ENCODE measurements at places on chromosomes 5 and 9.

DNA sequence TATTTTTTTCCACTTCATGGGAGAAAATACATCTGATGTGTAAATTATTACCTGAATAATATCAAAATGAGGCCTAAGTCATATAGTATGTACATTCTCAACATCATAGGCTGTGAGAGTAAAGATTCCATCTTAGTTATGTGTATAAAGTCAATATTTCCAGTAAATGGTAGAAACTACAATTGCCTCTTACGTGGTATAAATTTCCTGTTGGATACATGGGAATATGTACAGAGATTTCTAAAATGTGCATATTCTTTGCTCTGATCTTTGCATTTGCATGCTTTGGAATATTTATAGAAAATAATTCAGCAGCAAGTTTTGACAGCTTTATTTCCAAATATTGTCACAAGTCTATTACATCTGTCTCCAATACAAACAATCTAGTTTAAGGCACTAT, 78.8 kb downstream of the GABRB2 start:
- DNase-seq = no peak

DNA sequence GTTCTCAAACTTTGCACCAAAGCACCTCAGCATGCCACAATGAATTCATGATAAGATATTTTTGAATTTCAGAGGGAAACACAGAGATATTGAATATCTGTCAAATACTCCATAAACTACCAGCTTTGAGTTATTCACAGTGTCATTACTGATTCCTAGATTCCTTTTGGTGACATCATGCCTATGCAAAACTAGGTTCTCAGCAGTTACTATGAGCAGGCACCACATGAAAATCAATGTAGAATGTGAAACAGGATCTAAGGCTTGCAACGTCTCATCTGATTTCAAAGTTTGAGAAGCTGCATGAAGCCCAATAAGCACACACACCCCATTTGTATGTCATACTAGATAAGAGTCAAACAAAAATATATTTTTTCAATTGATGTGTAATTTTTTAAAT, 426.5 kb downstream of the NR2F1-AS1 start:
- DNase-seq = no peak

- DNase-seq = no peak
These were observed 12.6 kb upstream of the FYB1 start for GRCh38 chr5:39231705-39232525.

GRCh38 chr5:117504305-117504704, 929.7 kb upstream of the SEMA6A start:
- DNase-seq = no peak

DNA sequence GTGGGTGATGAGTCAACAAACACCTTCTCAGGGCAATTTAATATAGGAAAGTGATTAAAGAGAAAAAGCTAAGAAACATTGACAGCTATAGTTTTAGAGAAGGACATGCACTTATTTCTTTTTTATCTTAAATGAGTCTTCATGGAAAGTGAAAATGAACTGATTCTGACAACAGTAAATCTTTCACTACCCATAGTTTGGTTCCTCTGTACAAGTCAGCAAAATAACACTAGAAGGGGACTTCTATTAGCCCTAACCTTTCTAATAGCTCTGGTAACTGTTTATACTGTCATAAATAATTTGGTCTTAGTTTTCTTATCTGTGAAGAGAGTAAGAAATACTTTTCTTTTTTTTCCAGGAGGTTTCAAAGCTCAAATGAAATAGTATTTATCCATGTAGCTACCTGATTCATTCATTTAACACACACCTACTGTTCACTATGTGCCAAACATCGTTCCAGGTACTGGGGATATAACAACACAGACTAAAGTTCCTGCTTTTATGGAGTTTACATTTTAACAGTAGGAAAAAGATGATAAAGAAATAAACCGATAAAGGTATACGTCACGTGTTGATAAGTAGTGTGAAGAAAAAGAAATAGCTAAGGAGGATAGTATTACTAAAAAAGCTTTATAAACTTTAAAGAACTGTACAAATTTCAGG, 148.2 kb downstream of the PCSK1 start:
- DNase-seq = no peak

GRCh38 chr5:72599519-72600370, 92.5 kb upstream of the ZNF366 start:
- no peak for DNase-seq

GRCh38 chr5:10201223-10201868, 48.3 kb downstream of the ATPSCKMT start:
- no peak for DNase-seq

DNA sequence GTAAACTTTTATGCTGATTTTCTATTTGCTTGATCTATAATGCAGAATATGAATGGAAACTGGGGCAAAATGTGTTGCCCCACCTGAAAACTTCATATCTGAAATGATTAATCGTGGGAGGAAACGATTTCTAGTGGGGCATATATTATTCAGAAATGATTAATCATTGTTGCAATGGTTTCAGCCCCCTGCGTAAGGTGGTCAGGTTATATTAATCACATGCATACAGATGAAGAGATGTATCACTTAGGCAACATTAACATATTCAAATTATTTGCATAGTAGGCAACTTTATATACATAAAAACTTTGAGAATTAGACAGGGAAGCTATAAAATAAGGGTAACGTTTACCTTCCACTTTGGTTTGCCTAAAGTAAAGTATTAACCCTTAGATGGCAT, 49.8 kb downstream of the LSM11 start:
- DNase-seq = no peak

GRCh38 chr5:38099205-38100168, 158.9 kb upstream of the EGFLAM start:
- DNase-seq = no peak

DNA sequence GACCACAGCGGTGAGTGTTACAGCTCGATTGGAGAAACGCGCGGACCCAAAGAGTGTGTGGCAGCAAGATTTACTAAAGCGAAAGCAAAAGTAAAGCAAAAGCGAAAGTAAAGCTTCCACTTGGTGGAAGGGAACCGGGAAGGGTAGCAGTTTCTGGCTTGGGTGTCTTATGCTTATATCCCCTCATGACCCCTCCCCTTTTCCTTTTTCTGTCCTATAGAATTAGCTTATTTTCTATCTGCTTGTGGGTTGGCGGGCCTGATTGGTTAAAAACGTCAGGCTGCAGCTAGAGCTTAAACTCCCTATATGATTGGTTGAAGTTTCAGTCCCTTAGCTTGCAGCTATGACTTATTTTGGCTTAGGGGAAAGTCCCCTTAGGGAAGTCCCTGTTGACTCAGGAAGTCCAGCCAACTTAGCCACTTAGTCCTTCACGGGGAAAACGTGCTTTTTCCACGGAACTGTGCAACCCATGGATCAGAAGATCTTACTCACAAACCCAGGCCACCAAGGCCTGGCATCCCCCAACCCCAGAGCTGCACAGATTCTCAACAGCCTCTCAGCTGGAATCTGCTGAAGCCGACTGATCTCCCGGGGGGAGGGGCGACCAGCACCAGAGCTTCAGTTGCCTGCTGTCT, 114.2 kb upstream of the ADAMTS16 start:
- no peak for DNase-seq

- DNase-seq = no peak
These were observed 295.7 kb downstream of the DNAH5 start for GRCh38 chr5:13648822-13649221.

- no peak for DNase-seq
These were observed 27.6 kb upstream of the PSD2 start for GRCh38 chr5:139767960-139768359.

- DNase-seq = no peak
These were observed 414.0 kb downstream of the NFIB start for GRCh38 chr9:13899924-13900323.

DNA sequence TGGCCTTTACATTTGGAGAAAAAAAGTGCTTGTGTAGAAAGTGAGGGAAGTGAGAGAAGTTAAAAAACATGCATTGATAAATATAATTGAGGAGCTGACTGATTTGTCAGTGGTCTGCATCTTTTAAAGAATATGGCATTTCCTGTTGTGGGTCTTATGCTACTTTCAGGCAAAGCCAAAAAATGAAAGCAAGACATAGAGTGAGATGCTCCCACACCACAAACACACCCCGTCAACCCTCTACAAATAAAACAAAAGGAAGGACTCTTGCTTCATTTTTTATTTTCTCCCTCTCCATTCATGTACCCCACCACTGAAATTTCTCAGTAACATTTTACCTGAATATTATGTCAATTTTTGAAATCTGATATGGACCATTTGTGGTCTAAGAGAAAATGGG, 22.1 kb upstream of the PLCXD3 start:
- no peak for DNase-seq

GRCh38 chr5:173014671-173015070, 31.1 kb downstream of the ATP6V0E1 start:
- DNase-seq = no peak

GRCh38 chr9:35716230-35716629, 15.8 kb downstream of the TLN1 start:
- no peak for DNase-seq

DNA sequence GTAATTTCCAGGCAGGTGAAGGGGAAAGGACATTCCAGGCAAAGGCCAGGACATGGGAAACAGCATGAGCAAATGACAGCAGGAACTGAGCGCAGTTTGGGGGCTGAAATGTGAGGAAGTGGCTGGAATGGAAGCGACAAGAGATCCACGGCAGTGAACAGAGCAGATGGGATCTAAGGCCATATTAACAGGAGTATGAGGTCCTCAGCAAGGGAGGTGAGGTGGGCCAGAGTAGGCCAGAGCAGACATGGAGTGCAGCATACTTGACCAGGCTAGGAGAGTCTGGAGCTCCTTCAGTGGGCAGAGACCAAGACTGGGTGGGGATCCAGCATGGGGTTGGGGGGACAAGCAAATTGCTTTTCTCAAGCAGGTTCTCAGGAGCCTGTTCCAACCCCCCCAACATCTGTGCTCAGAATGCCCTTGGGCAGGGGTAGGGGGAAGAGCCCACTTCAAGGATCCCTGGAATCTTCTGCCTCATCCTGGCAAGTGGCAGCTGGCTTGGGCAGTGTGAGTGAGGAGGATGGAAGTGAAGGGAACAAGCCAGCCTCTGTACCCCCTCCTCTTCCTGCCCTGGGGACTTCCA, 34.5 kb downstream of the DAB2IP start:
- no peak for DNase-seq

- DNase-seq = no peak
These were observed 129.6 kb downstream of the TLE1 start for GRCh38 chr9:81559709-81560108.

DNA sequence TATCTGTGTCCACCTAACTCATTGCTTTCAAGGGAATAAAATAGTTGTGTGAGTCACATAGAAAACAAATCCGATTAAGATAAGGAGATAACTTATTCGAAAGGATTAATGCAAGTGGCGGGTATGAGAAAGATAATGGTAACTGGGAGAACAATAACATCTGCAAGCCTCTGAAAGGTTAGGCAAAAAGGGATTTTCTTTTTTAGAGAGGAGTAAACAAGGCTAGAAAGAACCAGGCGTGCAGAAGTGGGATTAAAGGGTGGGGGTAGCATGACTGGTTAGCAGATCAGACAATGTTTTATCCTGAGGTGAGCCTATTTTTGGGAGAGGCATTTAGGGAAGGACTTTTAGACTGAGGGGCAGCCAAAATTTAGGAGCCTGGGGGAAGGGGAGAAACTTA, 34.7 kb upstream of the JMY start:
- no peak for DNase-seq

GRCh38 chr5:146039420-146039819, 66.0 kb downstream of the PLAC8L1 start:
- no peak for DNase-seq

DNA sequence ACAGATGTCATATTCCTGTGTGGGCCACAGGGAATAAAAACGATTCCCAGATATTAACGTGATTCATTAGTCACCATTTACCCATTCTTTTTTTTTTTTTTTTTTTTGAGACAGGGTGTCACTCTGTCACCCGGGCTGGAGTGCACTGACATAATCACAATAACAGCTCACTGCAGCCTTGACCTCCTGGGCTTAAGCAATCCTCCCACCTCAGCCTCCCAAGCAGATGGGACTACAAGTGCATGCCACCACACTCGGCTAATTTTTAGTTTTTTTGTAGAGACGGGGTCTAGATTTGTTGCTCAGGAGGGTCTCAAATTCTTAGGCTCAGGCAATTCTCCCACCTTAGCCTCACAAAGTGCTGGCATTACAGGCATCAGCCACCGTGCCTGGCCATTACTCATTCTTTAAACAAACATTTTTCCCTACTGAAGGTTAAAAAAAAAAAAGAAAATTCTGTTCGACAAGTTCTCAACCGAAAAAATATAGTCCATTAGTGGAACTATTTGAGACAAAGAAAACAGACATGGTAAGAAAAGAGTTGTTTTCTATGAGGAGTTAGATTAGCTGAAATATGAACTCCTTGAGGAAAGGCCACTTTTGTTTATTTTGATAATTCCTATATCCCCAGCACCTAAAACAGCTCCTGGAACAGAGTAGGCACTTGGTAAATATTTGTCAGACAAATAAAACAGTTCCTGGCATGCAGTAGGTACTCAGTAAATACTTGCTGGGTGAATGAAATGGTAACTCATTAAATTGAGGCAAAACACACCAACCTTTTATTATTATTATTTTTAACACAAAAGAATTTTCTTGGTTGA, 32.1 kb upstream of the PDCL start:
- DNase-seq = no peak

DNA sequence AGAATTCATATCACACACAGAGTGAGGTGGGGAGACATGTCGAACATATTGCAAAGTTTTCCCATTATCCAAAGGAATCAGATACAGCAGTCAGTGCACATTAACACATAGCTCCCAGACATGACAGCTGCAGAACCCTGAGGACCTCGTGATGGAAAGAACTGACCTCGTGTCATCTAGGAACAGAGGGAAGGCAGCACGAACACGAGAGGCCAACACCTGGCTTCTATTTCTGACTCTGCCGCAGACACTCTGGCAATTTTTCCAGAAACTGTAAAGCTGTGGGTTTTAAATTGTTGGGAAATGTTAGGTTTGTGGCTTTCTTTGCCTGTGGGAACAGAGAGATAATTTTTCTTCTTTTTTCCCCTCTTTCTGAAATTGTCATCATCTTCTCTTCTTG, 315.0 kb upstream of the PIK3R1 start:
- no peak for DNase-seq

GRCh38 chr9:128162215-128163026, 2.4 kb downstream of the BBLN start:
- no peak for DNase-seq

DNA sequence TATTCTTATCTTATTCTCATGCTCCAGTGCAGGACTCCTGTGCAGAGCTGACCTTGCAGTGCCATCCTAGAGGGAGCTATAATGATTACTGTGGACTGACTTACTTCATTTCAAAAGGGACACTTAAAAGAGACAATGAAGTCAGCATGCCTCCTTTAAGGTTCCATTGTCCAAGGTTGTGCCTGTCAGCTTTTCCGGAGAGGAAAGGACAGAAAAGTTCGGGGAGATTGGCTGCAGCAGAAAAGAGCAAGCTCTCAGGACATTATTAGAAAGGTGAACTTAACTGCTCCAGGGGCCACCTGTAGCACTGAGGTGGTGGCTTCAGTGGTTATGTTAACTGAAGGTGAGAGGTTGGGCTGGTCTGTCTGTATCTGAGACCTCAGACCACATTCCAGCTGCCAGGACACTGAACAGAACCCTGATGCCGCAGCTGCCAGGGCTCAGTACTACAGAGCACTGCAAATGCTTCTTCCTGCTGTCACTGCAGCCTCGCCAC, 112.9 kb downstream of the ST8SIA4 start:
- no peak for DNase-seq

- no peak for DNase-seq
These were observed 114.1 kb downstream of the PIK3R1 start for GRCh38 chr5:68329554-68330255.

Data from GM13977 (cell line).